ENCODE measurements at places on chromosomes 2 and 18.

DNA sequence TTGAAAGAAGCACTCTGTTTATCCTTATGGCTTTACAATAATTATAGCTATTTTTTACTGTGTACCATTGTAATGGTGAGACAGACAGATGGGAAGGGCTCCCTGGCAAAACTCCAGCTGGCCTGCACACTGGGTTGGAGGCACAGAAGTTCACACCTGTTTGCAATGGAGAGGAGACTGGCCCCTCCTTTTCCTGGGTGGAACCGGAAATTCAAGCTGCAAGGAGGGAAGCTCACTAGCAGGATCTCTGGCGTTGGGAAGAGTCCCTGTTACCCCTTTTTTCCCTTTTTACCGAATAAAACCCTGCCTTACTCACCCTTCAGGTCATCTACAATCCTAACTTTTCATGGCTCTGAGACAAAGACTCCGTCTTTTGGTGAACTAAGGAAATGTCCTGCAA, 100.3 kb upstream of the TFPI start:
- no peak for DNase-seq

DNA sequence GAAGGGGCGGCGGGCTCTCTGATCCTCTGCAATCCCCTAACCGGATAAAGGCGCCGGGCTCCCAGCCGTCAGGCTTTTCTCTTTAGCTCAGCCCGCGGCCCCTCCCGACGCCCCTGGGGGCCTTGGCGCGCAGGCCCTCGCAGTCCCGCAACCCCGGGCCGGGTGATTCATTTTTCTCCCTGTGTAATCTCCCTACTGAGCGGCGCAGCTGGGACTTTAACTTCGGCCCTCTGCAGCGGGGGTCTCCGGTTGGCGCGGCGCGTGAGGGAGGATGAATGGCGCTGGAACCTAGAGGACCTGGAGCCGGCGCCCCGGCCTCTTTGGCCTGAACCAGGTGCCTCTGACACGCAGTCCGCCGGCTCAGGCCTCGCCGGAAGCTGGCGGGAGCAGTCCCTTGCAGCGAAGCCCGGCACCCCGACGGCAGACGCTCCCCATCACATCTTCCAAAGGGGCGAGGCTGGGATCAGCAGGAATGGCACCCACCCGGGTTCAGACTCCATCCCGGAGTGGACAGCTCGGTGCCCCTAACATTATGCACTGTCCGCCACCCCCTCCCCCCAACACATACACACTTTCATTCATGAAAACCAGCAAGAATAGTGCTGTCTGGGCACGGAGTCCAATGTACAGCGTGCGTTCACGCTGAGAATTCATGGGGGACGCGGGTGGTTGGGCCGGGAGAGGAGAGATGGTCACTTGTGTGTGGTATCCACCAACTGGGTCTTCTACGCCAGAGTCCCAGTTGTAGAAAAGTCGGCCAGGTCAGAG, 1.2 kb downstream of the CNGA3 start:
- no peak for DNase-seq

- DNase-seq, result no peak
Measured at GRCh38 chr2:144230033-144230432, 289.9 kb downstream of the ZEB2 start.

GRCh38 chr2:64615192-64615763, 38.4 kb downstream of the SERTAD2 start:
- DNase-seq, result no peak

All from fibroblast of mammary gland (primary cell).